Right cardiac atrium (tissue), 5 donors: ENCODE measurements at places on chromosomes 11 and 22.

GRCh38 chr11:32307471-32307870 is 127.9 kb downstream of the WT1 start:
- no peak for DNase-seq

GRCh38 chr11:19193916-19194315 is 7.9 kb downstream of the CSRP3 start:
- DNase-seq: no peak

- no peak for DNase-seq
Measured at GRCh38 chr11:46107780-46108179, 13.5 kb downstream of the PHF21A start.

DNA sequence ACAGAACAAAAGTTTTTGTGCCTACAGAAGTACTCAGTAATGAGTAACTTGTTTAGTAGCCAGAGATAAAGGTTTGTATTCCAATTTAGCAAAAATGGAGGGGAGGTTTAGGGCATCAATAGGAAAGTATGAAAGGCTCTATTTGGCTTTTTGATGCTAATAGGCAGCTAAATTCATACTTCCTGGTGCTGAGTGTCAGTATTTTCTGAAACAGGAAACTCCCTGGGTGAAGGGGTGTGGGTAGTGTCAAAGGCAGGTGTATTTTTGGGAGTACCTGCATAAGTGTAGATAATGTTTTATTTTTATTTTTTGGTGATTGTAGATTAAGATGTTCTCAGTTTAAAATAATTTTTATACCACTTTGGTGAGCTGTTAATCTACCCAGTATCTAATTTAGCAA is 29.3 kb upstream of the MMP7 start:
- DNase-seq: no peak

DNA sequence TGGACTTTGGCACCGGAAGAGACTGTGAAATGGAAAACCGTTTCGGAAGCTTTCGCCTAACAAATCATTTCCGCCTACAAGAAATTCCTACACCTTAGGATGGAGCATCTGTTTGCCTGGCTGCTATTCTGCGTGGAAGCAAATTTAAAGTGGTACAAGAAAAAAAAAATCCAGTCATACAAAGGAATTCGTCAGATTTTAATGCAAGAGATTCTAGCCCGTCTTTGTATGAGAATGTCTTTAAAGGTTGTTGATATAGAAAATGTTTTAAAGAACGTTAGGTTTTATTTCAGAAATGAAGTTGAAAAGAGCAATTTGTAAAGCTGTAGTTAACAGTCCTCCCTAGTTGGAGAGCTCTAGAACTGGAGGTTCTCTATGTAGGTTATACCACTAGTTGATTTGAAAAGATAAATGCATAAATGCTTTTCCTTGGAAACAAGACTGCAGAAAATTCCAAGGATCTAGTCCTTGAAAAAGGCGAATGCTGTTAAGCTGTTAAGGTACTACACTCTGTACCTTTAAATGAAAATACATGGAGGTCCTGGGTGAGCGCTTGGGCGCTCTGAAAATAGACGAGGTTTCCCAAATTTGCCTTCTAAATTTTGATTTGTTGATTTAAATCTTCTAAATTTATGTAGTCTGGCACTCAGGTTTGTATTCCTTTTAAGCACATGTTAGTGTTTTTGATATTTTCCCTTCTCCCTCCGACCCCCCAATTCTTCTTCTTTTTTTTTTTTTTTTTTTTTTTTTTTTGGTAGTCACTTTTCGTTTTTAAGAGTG is 2.4 kb downstream of the NCR3LG1 start:
- no peak for DNase-seq

DNA sequence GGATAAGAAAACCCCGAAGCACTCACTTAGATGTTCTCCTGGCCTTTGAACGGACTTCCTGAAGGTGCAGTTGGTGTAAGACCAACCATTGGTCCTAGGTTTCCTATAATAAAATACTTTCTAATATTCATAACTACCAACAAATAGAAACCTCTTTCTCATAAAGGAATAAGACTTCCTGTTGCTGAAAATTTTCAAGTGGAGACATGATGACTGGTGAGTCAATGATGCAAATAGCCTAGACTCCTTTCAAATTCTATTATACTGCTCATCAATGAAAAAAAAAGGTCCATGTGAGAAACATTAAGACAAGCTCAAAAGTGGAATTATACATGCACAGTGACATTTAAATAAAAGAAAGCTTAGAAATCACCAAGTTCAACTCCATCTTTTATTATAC is 862.8 kb downstream of the FAM181B start:
- DNase-seq: no peak

- no peak for DNase-seq
Measured at GRCh38 chr22:18101536-18101935, 9.1 kb upstream of the TUBA8 start.

GRCh38 chr22:48949375-48950149 is 878.1 kb downstream of the BRD1 start:
- DNase-seq: no peak

- DNase-seq: no peak
Measured at GRCh38 chr11:102361086-102362031, 14.3 kb downstream of the BIRC2 start.

- no peak for DNase-seq
Measured at GRCh38 chr11:132072044-132072857, 701.8 kb downstream of the NTM start.
